Activated T-helper 2 cell treated with anti-CD3 and anti-CD28 coated beads, Interferon-gamma antibody, Interleukin-2, Interleukin-4, amounts not matched to agents 10 μg/mL and 5 μg/mL and 100 μg/mL, durations not matched to agents 14 hours and 24 hours and 36 hours (primary cell): ENCODE measurements at places on chromosomes 2 and 18.

GRCh38 chr2:112031473-112032223 is 23.4 kb upstream of the TMEM87B start:
- no peak for DNase-seq

GRCh38 chr2:18218160-18218933 is 339.9 kb downstream of the KCNS3 start:
- no peak for DNase-seq

DNA sequence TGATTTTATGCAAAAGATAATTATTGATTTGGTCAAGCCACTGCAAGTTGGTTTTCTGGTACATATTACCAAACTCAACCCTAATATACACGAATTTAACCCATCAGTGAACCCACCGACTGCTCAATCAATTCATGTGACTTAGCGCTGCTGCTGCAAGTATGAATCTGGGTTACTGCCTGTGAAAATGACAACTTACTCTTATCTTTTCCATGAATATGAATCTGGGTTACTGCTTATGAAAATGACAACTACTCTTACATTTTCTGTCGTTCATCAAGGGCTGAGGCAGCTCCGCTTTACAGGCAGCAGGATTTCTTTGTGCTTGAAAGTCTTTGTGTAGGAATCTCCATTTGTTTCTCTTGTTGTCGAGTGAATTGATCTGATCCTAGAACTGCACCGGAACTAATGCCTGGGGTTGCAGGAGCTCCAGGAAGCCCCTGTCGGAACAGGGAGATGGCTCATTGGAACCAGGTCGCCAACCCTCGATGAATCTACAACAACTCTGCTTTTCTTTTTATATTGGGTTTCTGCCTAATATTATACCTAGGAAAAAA is 22.1 kb upstream of the ALKAL2 start:
- DNase-seq = no peak

- no peak for DNase-seq
Observed at GRCh38 chr2:101787097-101787496, 89.6 kb downstream of the MAP4K4 start.

GRCh38 chr2:29065068-29065811 is 9.1 kb downstream of the PCARE start:
- DNase-seq = no peak

- DNase-seq = peak; percentile 23
Observed at GRCh38 chr2:28750316-28751251, 1.0 kb upstream of the PPP1CB start.

DNA sequence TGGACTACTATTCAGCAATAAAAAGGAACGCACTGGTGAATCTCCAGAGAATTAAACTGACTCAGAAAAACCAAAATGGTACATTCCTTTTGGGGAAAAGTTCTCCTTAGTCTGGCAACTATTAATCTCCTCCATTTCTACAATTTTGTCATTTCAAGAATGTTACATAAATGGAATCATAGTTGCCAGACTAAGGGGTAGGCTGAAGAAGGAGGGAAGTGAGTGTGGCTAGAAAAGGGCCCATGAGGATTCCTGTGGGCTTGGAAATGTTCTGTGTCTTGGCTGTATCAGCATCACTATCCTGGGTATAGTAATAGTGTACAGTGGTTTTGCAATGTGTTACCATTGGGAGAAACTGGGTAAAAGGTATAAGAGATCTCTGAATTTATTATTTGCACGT is 72.4 kb downstream of the ZAP70 start:
- DNase-seq = no peak

DNA sequence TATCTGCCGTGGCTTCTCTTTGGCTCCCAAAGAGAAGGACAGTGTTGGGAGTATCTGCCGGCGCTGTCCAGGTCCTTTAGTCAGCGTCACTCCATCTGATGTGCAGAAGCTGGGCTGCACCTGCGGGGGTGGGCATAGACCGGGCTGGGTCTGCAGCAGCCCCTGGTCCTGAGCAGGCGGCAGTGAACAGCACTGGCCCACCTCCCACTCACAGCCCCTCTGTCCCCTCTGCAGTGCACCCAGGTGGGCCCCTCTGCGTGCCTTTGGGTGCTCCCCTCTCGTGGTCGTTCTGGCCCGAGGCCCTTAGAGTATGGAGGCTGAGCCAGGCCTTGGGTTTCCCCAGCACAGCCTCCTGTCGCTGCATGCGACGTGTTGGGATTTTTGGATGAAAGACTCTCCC is 95.7 kb downstream of the USP40 start:
- no peak for DNase-seq

- DNase-seq = no peak
Observed at GRCh38 chr2:228828397-228828796, 442.7 kb downstream of the PID1 start.

DNA sequence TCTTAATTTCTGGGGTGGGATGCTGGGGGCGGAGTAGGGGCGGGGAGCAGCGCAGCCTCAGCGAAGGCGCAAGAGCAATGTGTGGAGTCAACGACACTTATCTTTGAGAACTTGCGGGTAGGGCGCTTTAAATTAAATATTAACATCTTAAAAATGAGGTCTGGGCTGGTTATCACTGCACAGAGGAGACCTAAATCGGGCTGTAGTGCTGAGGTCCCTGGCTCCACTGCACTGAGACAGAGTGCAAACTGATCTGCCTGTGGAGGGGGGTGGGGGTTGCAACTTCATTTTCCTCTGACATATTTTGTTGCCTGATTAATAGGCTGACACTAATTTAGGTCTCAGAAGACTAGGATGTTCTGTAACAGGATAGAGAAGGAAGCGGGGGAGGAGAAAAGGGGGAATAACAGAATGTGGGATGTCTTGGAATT is 253.0 kb upstream of the FANCL start:
- DNase-seq = no peak

DNA sequence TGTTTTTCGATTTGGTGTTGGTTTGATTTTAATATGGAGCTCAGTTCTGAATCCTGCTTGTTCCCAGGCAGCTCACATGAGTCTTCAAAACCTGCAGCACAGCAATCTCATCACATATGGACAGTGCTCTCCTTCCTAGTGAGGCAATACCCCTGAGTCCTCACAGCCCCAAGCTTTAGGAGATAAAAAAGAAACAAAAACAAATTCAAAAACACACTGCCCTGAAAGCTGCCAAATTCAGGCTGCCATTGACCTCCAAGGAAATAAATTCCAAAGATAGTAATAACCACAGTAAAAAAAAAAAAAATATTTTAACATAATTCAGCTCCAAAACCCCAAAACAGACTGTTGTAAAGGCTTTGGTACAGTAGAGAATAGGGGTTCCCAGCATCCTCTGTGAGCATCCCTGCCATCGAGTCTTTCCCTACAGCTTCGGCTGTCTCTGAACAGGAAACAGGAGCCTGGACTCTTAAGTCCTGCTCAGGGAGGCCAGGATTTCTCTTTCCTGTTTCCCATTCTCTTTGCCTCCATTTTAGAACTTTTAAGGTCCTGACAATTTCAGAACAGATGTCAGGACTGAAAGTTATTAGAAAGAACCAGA is 14.7 kb upstream of the SP3 start:
- no peak for DNase-seq

- DNase-seq = no peak
Observed at GRCh38 chr2:226483143-226483542, 316.5 kb downstream of the IRS1 start.

DNA sequence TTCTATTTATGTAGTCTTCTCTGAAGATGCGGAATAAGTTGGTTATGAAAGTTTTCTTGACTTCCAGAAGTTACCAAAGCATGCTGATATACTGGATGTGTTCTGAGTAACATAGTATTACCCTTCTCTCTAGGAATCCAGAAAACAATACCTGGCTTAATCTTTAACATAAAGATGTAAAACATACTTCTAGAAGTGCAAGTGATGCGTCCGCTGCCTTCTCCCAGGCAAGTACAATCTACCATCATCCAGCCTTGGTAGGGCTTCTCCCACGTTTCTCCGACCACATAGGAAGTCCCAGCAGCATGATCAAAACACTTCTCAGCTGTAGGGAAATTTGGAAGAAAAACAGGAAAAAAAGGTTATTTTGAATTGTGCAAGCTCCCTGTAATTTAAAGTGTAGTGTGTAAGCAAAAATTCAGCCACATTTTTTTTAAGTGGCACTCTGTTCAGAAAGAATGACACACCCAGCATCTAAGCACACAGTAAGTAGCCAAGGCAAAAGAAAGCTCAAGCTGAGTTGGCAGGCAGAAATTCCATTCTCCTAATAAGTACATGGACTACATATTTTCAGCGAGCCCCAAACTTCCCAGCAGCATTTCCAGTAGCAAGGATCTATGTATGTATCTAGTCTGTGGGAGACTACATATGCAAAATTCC is 5.2 kb downstream of the FN1 start:
- DNase-seq = no peak

DNA sequence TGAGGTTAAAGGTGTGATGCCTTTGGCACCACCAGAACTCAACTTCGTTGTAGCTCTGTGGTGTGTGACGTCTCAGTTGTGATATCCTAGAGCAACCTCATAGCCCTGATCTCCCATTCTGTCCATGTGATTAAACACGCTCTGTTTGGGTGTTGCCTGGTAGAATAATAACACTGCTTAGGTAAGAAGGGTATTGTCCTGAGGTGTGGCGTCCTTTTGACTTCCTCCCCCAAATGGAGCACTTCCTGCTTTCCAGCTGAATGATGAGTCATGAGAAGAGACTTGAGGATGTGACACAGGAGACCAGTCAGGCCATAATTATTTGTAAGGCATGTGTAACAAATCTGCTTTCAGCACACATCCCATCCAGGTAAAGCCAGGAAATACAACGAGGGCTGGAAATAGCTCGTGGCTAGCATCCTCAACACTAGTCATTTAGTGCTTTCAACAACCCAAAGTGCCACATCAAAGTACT is 100.7 kb downstream of the RAPGEF4 start:
- no peak for DNase-seq

DNA sequence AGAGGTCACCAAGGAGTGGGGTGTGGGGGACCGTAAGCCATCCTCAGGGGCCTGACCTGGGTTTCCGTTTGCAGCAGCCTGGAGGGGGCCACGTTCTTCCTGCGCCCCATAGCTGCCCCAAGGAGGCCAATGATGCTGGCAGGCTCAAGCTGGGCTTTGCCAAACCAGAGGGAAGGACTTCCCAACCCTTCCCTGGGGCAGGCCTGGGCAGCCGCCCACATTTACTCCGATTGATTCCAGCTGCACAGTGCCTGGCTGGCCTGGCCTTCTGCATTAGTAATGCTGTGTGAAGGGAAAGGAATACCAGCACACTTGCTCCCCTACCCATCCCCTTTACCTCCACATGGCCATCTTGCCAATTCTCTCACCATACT is 360.6 kb upstream of the SLC14A2 start:
- no peak for DNase-seq

GRCh38 chr18:67776929-67777328 is 260.4 kb upstream of the DSEL start:
- DNase-seq = no peak

- no peak for DNase-seq
Observed at GRCh38 chr18:28916456-28916855, 739.5 kb upstream of the CDH2 start.
